ENCODE measurements at places on chromosomes 16 and 17.
A peak's percentile ranks its signal among the peaks of the same experiment; 100 is the strongest.

DNA sequence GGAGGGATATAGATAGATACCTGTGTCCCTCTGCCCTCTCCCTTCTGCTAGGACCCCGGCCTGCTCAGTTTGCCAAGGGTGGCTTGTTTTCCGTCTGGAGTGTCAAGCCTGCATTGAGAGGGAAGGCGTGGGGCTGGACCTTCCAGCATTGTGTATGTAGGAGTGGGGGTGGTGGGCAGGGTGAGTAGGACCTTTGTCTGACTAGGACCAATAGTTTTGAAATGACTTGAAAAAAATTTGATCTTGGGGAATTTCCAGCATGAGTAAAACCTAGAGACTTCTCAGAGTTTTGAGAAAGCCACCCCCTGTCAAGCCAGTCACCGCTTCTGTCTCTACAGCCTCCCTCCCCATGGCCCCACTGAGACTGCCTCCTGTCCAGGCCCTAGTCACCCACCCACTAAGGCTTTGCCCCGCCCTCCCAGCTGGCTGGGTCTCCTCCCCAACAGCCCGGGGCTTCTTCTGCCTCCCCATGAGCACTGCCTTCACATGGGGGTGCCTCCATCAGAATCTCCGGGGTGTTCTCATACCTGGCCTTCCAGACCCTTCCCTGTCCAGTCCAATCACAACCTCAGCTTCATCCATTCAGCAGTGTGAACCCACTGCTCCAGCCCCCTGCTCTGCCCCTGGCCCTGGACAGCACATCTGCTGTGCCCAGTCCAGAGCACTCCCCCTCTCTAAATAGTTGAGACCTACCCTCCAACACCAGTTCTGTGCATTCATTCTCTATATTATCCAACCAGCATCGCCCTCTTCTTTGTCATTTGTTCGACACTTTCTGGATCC, 207.0 kb downstream of the MSI2 start:
- DNase-seq: no peak

- DNase-seq: no peak
These were observed 41.4 kb downstream of the SF3B3 start for GRCh38 chr16:70565053-70565452.

DNA sequence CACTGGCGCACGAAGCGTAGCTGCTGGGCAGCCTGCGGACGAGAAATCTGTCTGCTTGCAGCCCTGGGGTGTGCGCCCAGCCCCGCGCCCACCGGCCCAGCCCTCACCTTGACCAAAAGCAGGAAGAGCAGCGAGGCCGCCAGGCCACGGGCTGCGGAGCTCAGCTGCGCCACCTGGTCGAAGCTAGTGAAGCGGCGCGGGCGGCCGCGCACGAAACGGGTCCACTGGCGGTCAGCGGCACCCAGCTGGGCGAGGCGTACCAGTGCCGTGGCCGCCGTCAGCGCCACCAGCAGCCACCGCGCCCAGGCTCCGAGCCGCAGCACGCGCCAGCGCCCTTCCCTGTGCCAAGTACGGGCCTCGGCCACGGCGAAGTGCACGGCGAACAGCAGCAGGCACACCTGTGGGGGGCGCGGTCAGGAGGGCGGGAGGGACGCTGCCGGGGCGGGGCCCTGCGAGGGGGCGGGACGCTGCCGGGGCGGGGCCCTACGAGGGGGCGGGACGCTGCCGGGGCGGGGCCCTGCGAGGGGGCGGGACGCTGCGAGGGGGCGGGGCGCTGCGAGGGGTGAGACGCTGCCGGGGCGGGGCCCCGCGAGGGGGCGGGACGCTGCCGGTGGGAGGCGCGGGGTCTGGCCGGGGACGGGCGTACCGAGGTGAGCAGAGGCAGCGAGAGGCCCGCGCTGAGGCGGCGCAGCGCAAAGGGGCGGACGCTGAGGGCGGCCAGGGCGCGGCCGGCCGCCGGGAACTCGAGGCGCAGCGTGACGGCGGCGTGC, 43.2 kb downstream of the TSC2 start:
- DNase-seq: peak; percentile 64

DNA sequence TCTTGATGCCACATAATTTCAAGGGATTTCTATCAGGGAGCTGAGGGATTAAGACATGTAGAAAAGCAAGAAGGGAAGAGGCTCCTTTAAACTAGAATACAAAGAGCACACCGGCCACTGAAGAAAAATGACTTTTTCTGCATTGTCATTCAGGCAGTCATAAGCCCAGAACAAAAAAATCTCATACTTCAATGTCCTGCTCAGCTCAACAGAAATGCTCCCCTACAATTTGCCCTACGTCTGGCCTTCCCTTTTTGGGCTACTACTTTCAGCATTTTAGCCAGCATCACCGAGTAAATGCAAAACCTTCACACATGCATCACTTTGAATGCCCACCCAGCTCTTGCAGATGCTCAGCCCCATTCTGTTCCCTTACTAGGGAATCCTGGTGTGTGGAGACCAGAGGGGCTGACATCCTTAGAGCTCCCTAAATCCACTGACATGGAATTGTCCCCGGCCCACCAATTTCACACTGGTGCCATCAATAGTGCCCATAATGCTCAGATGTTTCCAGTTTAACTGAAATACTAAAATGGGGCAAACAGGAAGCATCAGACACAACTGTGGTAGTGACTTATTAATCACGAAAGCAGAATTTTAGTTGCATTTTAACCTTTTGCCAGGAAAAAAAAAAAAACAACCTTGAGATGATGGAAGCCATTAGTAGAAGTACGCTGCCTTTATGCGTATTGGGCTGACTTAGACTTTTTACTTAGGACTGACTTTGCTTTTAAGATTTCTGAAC, 2.7 kb downstream of the MAP3K14 start:
- DNase-seq: no peak

- no peak for DNase-seq
These were observed 27.3 kb downstream of the RNF213 start for GRCh38 chr17:80287806-80288567.

DNA sequence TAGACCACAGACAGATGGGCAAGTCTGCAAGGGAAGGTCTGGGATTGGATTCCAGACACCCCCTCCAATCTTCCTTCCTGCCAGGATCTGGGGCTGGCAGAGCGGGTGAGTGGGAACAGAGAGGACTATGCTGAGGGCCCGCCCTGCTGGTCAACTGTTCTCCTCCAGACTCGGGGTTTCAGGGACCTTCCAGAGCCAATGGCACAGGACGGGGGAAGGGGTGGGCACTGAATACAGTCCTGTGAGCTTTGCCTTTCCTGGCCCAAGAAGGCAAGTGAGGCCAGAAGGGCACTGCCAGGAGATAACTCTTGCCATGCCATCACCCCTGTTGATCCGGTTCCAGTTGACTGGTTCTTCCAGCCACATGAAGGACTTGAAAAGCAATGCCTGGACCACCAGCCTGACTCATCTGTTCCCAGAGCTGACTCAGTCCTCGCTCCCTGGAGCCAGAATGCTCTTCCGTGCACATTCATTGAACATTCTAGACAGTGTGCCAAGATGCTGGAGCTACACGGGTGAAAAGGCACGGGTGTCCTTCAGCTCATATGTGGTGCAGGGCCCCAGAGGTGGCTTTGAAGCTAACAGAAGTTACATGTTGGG, 533 bp upstream of the MEFV start:
- DNase-seq: no peak

- no peak for DNase-seq
These were observed 92.6 kb downstream of the CACNG3 start for GRCh38 chr16:24348545-24349290.
